Left forelimb (tissue), 1 donor: ENCODE measurements at places on chromosomes 4 and X.

- no peak for DNase-seq
Observed at GRCh38 chr4:55297346-55297745, 48.7 kb upstream of the SRD5A3 start.

DNA sequence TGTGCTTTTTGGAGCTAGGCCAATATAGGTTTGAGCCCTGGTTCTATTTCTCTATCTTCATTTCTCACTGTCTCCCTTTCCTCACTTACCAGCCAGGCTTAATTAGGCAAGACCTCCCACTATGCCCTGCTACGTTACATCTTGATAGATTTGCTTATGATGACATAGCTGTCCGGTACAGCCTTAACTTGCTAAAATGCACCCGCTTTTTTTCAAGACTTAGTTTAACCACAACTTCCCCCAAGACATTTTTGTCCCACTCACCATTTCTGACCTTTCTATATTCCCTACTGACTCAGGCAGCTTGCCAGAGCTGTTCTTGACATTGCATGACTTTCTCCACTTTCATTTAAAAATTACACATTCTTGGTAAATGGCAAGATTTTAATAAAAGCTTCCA, 152.6 kb downstream of the MID1 start:
- DNase-seq, result no peak

DNA sequence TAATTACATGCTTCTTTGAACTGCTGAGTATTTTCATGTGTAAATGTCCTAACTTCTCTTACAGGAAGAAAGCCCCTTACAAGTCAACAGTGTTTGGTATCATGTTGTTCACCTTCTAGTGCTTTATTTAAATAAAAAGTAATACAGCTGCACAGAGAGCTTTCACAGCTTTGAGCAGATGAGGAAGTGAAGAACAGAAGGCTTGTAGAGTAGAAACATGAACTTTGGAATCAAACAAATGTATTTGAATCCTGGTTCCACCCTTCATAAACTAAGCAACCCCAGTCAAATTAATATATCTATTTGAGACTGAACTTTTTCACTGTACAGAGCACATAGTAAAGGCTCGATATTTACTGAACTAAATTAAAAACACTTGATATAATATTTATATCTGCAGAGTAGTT, 120.5 kb downstream of the CAMK2D start:
- DNase-seq, result no peak

DNA sequence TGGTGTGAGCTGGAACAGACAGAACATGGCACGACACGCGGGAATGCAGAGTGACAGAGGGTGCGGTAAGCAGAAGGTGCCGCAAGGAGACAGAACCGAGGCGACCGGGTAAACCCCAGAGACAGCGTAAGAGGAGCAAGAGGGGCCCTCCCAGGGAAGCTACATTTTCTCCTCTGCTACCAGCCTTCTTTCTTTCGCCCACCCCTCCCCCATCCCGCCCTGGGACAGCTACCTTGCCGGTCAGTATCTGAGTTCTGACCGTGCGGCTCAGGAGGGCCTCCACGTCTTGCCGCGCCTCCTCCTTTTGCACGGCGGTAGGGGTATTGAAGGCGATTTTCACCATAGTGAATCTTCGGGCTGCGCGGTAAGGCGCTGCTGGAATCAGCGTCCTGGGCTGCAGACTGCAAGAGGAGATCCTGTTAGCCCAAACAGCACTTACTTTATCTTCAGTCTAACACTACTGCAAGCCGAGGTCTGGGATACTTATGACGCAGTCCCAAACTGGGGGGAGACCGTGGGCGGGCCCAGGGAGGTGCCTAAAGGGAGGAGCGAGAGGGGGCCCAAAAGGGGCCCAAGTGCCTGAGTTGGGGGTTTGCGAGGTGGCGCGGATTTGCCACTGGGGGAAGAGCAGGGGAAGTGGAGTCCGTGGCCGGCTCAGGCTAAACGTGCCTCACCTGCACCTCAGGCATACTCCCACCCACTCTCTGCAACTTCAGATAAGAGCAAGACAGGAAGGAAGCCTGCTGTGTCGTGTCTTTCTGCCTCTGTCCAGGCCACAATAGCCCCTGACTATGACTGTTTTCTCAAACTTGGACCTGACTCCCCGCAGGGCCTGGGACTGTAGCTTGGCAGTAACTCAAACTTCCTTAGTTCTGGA, at the start of gene ITM2A:
Gene ITM2A, minus strand, starts transcription at position 462 of the 877 bp plus-strand sequence. Its CDS starts 119 bp downstream, at position 343.
- peak; percentile 80 for DNase-seq

DNA sequence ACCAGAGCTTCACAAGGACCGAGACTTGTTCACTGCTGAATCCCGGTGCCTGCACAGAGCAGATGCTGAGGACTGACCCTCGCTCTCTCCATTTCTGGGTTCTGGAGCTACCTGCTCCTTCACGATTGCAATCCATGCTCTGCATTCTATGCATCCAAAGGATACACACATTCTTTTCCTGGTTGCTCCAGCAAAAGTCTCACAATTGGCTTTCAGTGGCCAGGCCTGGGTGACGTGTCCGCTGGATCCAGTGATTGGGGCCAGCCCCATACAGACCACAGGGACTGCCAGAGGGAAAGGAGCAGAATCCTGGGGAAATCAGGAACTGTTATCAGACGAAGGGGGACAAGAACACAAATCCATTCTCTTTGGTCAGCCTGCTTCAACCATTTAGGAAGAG, 14.9 kb upstream of the CDKN2AIP start:
- no peak for DNase-seq

GRCh38 chr4:28942631-28943030, 1777.5 kb upstream of the PCDH7 start:
- DNase-seq, result no peak

DNA sequence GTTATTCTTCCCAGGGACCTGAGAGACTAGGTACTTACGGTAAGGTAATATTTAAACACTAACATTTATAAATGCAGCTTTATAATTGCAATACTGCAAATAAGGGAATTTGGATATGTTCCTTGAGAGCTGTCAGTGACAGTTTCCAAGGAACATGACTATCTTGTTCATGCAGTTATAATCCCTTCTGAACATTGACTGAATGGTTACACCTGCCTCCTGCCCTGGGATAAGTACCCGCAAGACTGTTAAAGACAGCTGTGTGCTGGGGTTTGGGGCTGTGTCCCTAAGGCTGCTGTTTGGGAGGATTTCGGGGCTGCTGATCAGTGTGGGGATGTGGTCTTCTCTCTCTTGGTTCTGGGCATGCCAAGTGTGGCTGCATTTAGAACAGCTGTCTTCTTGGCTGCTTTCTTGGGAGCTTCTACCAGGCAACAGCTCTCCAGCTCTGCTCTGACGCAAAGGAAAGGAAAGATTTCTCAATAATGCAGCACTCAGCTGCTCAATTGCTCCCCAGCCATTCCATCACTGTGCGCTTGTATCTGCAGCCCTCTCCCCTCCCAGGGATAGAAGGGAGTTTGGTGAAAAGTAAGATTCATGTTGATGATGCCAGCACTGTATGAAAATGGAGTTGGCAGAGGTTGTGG, 298.8 kb upstream of the TAPT1 start:
- DNase-seq, result peak; percentile 70

DNA sequence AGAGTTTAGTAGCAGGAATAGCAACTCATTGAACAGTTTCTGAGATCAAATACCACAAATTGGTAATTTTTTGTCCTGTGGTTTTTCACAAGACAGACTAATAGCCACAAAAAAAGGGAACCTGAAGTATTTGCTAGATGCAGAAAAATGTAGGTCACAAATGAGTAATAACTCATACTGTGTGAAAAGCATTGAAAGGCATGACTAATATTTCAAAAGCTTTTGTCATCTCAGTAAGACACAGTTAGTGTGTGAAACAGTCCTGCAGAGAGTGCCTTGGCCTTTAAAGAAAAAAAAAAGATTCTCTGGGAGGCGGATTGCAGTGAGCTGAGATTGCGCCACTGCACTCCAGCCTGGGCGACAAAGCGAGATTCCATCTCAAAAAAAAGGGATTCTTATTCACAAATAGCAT, 31.4 kb upstream of the SLC25A31 start:
- DNase-seq, result no peak

DNA sequence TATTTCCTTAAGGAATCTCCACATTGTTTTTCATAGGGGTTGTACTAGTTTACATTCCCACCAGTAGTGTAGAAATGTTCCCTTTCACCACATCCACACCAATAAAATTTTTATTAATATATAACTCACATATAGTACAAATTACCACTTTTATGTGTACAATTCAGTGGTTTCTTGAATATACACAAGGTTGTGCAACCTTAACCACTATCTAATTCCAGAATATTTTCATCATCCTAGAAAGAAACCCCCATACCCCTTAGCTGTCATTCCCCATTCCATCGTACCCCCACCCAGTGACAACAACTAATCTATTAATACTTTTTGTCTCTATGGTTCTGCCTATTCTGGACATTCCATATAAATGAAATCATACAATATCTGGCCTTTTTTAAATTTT, 108.3 kb upstream of the USP9X start:
- no peak for DNase-seq

DNA sequence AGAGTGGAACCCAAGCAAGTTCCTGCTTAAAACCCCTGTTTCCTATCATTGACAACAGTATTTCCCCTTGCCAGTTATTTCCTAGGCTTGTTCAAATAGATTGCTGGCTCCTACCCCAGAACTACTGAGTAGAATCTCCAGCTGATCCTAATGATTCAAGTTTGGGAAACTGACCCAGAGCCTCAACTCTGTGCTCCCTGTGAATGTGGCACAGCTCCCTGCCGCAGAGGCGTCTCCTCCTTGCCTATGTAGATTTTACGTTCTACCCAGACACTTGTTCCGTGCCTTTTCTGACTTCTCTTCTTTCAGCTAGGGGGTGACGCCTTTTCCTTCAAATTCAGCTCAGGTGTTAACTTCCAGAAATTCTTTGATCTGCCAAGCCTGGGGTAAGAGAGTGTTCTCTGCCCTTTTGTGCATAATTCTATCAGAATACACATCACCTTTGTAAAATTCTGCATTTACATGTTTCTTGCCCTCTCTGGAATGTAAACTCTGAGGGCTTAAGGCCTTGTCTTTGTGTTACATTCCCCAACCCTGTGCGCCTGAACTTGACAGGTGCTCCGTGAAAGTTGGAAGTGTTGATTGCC, 4.4 kb downstream of the LSM6 start:
- DNase-seq, result no peak

DNA sequence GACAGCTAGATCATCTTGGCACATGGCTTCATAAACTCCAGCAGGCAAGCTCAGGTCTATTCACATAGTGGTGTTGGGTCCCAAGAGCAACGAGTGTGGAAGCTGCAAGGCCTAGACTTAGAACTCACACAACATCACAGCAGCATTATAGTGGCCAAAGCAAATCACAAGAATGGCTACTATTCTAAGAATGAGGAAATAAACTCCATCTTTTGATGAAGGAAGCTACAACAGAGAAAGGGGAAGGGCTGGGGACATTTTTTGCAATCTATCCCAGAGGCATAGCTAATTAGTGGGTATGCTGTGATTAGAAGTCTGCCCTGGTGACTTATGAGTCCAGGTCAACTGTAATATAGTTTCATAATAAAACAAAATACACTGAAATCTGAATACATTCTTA, 42.9 kb upstream of the TAB3 start:
- no peak for DNase-seq

DNA sequence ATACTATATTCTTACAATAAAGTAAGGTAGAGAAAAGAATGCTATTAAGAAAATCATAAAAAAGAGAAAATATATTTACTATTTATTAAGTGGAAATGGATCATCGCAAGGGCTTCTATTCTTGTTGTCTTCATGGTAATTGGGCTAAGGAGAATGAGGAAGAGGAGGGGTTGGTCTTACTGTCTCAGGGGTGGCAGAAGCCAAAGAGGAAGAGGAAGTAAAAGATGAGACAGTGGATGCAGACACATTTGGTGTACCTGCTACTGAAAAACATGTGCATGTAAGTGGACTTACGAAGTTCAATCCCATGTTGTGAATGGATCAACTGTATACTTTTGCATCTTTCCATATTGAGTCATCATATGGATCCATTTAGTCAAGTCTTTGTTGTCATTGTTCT, 1502.1 kb upstream of the ADGRL3 start:
- no peak for DNase-seq

- DNase-seq, result no peak
Observed at GRCh38 chr4:181756451-181757095, 486.6 kb upstream of the TENM3 start.

GRCh38 chrX:14899607-14900006, 26.4 kb downstream of the MOSPD2 start:
- DNase-seq, result no peak

- DNase-seq, result no peak
Observed at GRCh38 chr4:15381806-15382338, 46.0 kb upstream of the C1QTNF7 start.

DNA sequence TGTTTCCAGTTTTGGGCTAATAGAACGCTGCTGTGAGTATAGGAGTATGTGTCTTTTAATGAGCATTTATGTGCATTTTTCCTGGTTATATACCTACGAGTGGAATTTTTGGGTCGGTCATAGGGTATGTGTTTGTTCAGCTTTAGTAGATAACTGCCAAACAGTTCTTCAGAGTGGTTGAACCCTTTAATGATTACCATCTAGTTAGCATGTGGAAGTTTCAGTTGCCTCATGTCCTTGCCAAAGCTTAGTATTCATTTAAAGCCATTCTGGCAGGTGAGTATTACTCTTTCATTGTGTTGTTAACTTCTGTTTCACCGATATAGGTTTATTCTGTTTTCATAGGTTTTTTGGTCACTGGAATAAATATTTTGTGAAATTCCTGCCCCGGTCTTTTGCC, 229.1 kb downstream of the ARHGAP10 start:
- no peak for DNase-seq

GRCh38 chrX:44693255-44693654, 150.6 kb upstream of the DUSP21 start:
- no peak for DNase-seq

GRCh38 chr4:55177461-55177860, 52.1 kb upstream of the KDR start:
- no peak for DNase-seq

DNA sequence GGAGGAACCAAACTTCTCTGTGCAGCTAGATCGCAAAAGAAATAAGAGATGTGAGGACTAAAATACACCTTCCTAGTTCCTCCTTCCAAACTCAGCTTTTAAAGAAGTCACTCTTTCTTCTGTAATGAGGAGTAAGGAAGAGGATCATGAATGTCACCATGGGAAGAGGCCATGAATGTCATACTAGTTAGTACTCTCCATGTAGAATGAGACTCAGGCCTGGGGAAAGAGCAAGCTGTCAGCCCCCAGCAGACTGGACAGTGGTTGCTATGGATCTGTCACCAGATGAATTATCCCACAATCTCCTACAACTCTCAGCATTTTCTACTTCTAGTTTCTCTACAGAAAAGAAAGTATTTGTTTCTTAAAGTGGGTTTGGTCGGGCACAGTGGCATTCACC, 57.1 kb upstream of the PRDM8 start:
- DNase-seq, result no peak

- no peak for DNase-seq
Observed at GRCh38 chr4:66974665-66975064, 570.6 kb downstream of the CENPC start.
